ENCODE measurements at places on chromosomes 5 and 9. TPM values are rescaled to one million over a fixed set of nuclear protein-coding genes. Genes with fewer than 3 reads are reported as not detected.

DNA sequence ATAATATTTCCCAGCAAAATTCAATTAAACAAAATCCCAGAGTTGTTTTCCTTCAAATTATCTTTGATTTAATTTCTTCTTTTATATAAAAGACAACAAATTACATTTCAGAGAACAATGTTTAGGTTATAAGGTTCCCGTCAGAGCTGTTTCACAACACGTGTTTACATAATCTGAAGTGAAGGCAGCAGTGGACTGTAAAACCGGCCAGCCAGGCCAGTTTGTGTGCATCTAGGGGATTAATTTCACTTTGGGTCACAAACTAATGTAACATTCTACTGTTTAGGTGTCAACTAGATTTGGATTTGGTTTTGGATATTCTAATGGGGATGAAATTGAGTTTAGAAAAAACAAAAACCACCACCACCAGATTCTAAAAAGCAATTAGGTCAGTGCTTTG is 86.5 kb upstream of the PLPP1 start:
- no peak for DNase-seq

Gene OBP2A
- total RNA-seq: 3.9 TPM

DNA sequence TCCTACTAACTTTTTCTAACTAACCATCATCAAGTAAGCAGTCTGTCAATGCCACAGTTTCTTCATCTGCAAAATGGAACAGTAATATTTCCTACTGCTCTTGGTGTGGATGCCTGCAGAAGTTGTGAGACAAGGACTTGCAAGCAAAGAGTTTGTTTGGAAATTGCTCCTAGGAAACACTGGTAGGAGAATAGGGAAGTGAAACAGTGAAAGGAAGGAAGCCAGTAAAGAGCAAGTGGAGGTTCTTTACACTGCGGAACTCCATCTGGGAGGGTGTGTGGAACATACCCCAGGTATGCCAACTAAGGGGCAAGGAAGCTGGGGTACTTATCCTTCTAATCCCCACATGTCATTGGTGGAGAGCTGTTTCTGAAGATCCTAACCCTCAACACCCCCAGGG is 119.9 kb downstream of the FOXD1 start:
- DNase-seq: no peak

GRCh38 chr5:160169326-160169725 is 50.1 kb upstream of the PWWP2A start:
- DNase-seq: no peak

- no peak for DNase-seq
These were observed 83.8 kb upstream of the STC2 start for GRCh38 chr5:173411791-173412555.

DNA sequence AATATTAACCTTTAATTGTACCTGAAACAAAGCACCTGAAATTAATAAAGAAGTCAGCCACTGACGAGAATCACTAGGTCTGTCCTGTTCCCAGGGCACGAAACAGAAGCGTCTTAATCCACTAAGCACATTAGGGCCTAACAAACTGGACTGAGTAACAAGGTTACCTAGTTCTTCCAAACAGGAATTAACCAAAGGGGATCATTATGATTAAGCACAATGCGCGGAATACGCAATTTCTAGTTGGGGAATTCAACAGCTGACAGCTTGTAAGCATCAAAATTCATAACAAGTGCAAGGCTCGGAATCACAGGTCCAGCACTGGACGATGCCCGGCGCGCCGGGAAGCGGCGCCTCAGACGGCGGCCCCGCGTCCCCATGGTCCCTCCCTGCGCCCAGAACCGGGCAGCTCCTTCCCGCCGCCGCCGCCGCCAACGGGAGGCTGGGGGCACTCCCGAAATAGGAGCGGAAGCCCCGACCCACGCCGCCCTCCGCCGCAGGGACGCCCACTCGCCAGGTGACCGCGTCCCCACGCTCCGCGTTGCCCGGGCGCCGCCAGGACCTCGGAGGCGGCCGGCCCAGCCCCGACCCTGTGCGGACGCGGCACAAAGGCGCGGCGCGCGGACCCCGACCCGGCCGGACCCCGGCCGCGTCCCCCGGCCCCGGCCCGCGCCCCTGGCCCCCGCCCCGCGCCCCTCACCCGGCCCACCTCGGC is 898 bp downstream of the CAMSAP1 start:
- peak; percentile 65 for DNase-seq

- no peak for DNase-seq
These were observed 401.1 kb upstream of the TRPC7 start for GRCh38 chr5:136766456-136766855.

Gene GTF3C4
- 25.5 TPM for total RNA-seq

DNA sequence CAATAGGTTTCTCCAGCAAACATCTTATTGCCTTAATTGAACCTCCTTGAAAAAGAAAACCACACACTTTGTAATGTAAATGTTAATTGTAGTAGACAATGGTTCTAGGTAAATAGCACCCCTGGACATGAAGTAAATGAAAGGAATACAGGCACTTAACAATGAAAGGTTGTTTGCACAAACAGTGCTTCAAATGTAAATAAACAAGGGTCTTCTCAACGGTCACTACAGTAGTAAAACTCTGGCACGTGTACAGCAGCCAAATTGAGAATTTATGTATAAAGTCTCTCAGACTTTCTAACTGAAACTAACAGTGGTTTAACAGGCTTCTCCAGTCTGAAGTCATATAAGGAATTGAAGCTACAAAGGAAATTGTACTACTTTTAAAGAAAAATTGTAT is 218.3 kb downstream of the MEF2C start:
- no peak for DNase-seq

Gene CDH10
- total RNA-seq: not detected

- DNase-seq: no peak
These were observed 22.3 kb upstream of the GABRP start for GRCh38 chr5:170761048-170761707.

Gene CLK4
- 30.5 TPM for total RNA-seq

GRCh38 chr9:118444403-118444802 is 740.2 kb downstream of the TLR4 start:
- DNase-seq: no peak

- DNase-seq: no peak
These were observed 427.8 kb downstream of the KDM4C start for GRCh38 chr9:7185612-7186011.

- no peak for DNase-seq
These were observed 88.8 kb downstream of the EGFLAM start for GRCh38 chr5:38347040-38347763.

DNA sequence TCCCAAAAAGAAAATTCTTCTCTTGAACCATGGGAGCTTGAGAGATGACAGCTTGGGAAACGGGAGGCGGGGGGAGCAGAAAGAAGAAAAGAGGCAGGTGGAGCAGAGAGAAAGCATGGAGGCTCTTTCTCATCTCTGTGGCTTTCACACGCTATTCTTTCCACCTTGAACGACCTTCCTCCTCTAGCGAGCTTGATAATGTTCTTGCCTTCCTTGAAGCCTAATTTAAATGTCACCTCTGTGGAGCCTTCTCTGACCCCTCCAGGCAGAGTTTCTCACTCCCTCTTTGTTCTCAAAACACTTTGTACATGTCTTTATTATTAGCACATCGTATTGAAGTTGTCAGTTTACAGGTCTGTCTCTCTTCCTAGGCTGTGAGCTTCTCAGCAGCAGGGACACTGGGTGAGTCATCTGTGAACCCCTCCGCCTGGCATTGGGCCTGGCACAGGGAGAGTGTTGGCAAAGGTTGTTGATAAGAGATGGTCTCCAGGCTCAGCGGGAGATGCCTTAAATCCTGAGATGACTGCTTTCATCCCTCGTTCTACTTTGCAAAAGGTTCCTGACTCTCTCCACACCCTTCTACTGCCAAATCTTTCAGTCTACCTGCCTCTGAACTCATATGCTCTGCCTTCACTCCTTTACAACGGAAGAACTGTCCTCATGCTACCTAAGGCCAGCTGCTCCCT is 14.1 kb upstream of the STRBP start:
- no peak for DNase-seq

Gene OR1J2
- total RNA-seq: not detected

GRCh38 chr5:88557881-88558280 is 289.2 kb upstream of the TMEM161B start:
- no peak for DNase-seq

Gene IFNB1
- total RNA-seq: not detected

GRCh38 chr9:115357821-115358220 is 239.9 kb upstream of the TNC start:
- no peak for DNase-seq

DNA sequence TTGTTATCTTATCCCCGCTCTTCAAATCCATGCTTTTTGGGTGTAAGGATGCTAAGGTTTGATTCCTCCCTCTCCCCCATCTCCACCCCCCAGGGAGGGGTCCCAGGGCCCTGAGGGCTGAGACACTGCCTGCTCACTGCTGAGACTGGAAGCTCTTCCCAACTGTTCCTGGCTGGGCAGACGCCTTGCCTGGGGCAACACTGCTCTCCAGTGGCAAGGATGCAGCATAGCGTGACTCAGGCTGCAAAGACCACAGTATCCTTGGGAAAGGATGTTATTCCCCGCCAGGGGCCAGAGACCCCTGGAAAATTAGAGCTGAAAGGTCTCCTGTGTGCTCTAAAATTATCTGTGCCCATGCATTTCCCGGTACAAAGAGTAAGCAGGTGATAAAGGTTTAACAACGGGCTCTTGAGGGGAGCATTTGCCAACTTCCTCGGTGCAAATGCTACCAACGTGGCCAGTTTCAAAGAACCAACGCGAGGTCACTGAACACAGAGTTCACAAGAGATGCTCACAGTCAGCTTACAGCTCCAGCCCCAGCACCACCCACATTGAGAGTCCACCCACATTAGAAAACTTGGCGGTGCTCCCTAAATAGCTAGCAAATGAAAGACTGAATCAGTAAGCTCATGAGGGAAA is 271.9 kb downstream of the NSG2 start:
- no peak for DNase-seq

- no peak for DNase-seq
These were observed at the start of gene CARTPT for GRCh38 chr5:71719063-71719964. CARTPT (plus strand) TSS chr5:71719275; CDS start chr5:71719294, 19 bp downstream.

- DNase-seq: no peak
These were observed 13.1 kb downstream of the NR6A1 start for GRCh38 chr9:124758061-124758460.

DNA sequence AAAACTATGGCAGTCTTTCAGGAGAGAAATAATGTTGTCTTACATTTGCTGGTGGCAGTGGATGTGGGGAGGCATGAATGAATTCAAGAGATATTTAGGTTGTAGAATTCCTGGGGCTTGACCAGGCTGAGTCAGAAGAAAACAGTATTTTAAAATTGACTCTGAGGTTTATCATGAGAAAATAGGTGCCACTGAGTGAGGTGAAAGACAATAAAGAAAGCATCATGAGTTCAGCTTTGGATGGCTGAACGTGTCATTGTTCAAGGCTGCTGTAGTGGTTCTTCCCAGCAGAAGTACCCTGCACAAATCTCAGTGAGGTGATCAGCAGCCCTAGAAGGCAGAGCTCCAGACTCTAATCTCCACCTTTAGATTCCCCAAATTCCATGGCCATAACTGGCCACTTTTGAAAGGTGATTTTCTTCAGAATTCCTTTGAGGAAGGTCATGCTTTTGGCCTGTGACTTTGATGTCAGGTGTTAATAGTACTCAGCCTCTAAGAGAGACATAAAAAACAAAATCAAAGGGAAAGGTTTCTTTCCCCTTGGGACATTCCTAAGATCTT is 395.4 kb downstream of the NTRK2 start:
- DNase-seq: no peak

DNA sequence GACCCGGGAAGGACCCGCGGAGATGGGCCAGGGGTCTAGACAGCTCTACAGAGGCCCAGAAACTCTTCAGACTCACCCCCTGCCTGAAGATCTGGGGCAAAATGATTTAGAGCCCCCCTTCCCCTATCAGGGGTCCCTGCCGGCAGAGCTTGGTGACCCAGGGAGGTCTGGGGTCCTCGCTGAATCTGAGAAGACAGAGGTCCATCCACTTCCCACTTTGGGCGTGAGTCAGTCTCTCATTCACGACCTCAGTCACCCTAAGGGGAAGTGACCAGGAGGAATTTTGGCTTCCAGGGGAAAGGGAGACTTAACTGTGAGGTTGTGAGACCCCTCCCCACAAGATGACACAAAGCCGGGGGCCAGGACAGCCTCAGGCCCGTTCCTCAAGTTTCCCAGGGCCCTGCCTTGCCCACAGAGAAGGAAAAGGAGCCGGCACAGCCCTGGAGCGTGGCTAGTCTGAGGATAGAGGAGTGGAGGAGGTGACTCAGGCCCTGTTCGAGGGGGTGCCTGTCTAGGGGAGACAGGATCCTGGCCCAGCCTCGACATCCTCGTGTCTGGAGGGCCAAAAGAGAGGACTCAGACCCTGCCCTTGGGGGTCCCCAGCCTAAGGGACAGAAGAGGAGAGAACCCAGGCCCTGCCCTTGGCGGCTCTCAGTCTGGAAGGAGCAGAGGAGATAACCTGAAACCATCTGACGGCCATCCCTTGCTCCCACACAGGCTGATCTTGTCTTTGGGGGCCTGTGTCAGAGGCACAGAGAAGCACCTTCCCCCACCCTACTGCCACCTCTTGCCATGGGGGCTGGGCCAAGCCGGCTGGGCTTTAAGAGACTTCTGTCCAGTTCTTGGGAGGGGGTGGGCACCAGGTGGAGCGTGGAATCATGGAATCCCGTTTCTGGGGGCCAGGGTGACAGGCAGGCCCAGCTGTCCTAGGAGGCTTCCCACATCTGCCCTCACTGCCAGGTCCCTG is 889 bp downstream of the PDLIM4 start:
- peak; percentile 78 for DNase-seq

DNA sequence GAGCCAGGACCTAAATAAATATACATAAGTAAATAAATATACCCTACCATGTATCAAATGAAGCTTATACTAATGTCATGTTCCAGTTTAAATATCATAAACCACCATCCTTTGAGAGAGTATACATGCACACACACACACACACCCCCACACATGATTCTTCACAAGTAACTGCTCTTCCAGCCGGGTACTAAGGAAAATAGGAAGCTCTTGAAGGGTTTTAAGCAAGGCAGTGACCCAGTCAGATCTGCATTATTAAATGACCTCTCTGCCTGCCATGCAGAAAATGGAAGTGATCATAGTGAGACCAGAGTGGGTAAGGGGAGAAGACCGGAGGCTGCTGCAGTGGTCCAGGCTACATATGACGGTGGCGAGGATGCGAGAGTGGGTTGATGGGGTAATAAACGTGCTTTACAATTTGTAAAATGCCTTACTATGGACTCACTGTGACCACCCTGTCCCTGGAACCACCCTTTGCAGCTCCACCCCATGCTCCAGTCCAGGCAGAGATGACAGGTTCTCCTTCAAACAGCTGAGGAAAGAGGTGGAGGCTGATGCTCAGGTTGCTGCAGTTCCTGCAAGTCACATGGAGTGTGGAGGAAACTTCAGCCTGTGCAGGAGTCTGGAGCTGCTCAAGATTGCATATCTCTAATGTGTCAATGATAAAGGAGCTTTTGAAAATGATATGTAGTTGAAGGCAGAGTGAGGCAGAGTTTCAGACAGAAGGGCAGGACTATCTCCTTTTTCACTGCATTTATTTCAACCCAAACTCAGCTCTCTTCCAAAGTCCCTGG is 38.8 kb upstream of the NDFIP1 start:
- no peak for DNase-seq

Gene MEIKIN
- not detected for total RNA-seq

- DNase-seq: no peak
These were observed 188.8 kb upstream of the GLRA1 start for GRCh38 chr5:152113401-152113800.
